ENCODE measurements at places on chromosomes 1 and 21. TPM values are rescaled to one million over a fixed set of nuclear protein-coding genes. Genes with fewer than 3 reads are reported as not detected.

- no peak overlapping the region for H3K4me3 ChIP-seq
- no peak for DNase-seq
- H3K27me3 ChIP-seq = peaks cover 3% of the 10 kb centered on the region
- H3K36me3 ChIP-seq = no peaks in the 10 kb centered on the region
- H3K27ac ChIP-seq = no peak overlapping the region
Measured at GRCh38 chr1:56484695-56485094, 94.7 kb downstream of the PLPP3 start.

- H3K27me3 ChIP-seq = no peaks in the 10 kb centered on the region
- peaks cover 5% of the 10 kb centered on the region for H3K36me3 ChIP-seq
- H3K27ac ChIP-seq = peak overlapping the region; percentile 39
- peaks cover 77% of the 10 kb centered on the region for H3K4me1 ChIP-seq
- H3K4me3 ChIP-seq = no peak overlapping the region
- DNase-seq = peak; percentile 70
Measured at GRCh38 chr1:110637475-110637874, 31.3 kb upstream of the KCNA2 start.

GRCh38 chr1:104630567-104631149, 881.0 kb downstream of the AMY1C start:
- no peak overlapping the region for H3K4me3 ChIP-seq
- no peaks in the 10 kb centered on the region for H3K36me3 ChIP-seq
- DNase-seq = no peak
- H3K4me1 ChIP-seq = no peaks in the 10 kb centered on the region
- H3K27ac ChIP-seq = no peak overlapping the region
- H3K27me3 ChIP-seq = no peaks in the 10 kb centered on the region

GRCh38 chr1:32066489-32066873, 6.3 kb upstream of the TMEM39B start:
- peaks cover 13% of the 10 kb centered on the region for H3K4me1 ChIP-seq
- H3K36me3 ChIP-seq = peaks cover 13% of the 10 kb centered on the region

DNA sequence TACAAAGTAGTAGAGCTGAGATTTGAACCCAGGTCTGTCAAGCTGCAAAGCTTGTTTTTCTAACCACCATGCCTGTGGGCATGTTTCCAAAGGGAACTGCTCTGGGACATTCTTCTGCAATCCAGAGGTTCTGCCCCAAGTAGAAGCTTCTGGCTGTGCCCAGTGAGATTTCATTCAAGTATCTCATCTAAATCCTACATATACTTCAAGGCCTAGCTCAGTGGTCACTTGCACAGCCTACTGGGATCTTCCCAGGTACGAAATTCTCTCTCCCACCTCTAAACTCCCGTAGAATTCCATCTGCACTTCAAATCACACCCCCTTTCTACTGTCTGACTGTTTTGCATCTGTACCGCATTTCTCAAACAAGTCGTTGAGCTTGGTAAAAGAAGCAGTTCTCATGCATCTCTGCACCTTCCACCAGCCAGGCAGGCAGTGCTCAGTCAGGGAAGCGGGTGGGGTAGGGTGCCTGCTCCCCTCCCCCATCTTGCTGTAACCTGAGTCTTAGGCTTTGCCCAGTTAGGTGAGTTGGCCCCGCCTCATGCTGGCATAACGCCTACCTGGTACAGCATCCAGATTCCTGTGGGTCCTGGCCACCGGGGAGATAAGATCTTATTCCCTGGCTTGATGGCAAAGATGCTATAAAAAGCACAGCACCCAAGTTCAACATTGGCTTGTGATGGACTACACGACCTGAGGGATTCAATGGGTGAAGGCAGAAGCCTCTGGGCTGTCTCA, 13.5 kb downstream of the SLC9A1 start:
- no peak overlapping the region for H3K27ac ChIP-seq
- H3K4me3 ChIP-seq = no peak overlapping the region
- peaks cover 46% of the 10 kb centered on the region for H3K4me1 ChIP-seq
- H3K36me3 ChIP-seq = peaks cover 11% of the 10 kb centered on the region

DNA sequence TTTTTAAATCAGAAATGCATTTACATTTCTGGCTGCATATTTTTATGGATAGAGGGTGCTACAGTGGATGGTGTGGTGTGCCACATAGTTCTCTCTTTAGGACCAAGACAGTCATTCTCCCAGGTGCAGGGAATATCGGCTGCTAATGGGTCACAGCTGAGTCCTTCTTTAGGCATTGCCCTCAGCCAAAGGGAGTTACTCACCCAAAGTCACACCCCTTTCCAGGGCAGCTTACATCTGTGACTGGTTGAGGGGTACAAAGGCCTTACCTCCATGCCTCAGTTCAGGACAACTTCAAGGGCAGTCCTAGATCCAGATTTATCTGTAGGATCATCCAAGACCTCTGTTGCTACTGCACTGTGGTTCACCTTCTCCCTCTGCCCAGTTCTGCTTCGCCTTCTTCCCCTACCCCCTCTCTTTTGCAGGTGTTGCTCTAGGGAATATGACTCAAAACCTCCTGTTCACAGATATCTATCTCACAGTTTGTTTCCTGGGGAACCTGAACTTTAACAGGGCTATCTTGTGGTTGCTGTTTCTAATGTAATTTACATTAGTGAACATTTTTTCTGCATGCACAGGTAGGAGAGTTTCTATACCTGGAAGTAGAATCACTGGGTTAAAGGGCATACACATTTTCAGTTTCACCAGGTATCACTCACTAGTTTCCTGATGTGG, 413.9 kb downstream of the RPS6KC1 start:
- H3K27ac ChIP-seq = no peak overlapping the region
- no peak for DNase-seq
- H3K4me1 ChIP-seq = no peaks in the 10 kb centered on the region
- H3K36me3 ChIP-seq = no peaks in the 10 kb centered on the region
- no peaks in the 10 kb centered on the region for H3K27me3 ChIP-seq
- no peak overlapping the region for H3K4me3 ChIP-seq

DNA sequence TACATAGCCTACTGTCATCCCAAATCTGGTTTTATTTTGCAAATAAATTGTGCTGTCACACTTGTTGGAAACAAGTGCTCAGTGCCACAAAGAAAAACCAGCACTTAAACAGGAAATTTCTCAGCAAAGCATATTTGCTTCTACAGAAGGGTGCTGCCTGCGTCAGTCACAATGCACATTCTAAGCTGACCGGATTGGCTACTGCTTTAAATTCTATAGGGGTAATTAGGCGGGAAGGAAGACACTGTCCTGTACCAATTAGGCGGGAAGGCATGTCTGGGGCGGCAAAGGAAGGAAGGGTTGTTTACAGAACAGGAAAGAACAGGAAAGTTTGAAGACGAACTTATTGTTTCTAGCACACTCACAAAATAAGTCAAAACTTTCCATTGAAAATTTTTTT, 2.8 kb downstream of the IFI16 start:
- peak overlapping the region; percentile 95 for H3K27ac ChIP-seq
- H3K4me3 ChIP-seq = peak overlapping the region; percentile 86
- peak; percentile 90 for DNase-seq
- H3K36me3 ChIP-seq = peaks cover 76% of the 10 kb centered on the region
- H3K4me1 ChIP-seq = peaks cover 53% of the 10 kb centered on the region

GRCh38 chr1:156126043-156126629, 11.6 kb downstream of the LMNA start:
- peak overlapping the region; percentile 18 for H3K4me3 ChIP-seq
- H3K4me1 ChIP-seq = peaks cover 66% of the 10 kb centered on the region
- peak overlapping the region; percentile 79 for H3K27ac ChIP-seq
- H3K27me3 ChIP-seq = peaks cover 11% of the 10 kb centered on the region
- peak; percentile 86 for DNase-seq
- no peaks in the 10 kb centered on the region for H3K36me3 ChIP-seq

- peaks cover 7% of the 10 kb centered on the region for H3K4me1 ChIP-seq
- DNase-seq = no peak
- peaks cover 3% of the 10 kb centered on the region for H3K27me3 ChIP-seq
- no peak overlapping the region for H3K27ac ChIP-seq
Measured at GRCh38 chr1:118077331-118078045, 107.5 kb downstream of the SPAG17 start.

- H3K4me3 ChIP-seq = peak overlapping the region; percentile 72
- no peak for DNase-seq
- H3K27me3 ChIP-seq = no peaks in the 10 kb centered on the region
- H3K27ac ChIP-seq = no peak overlapping the region
- H3K36me3 ChIP-seq = peaks cover 24% of the 10 kb centered on the region
Measured at GRCh38 chr1:2237773-2238172, 9.7 kb downstream of the SKI start.

DNA sequence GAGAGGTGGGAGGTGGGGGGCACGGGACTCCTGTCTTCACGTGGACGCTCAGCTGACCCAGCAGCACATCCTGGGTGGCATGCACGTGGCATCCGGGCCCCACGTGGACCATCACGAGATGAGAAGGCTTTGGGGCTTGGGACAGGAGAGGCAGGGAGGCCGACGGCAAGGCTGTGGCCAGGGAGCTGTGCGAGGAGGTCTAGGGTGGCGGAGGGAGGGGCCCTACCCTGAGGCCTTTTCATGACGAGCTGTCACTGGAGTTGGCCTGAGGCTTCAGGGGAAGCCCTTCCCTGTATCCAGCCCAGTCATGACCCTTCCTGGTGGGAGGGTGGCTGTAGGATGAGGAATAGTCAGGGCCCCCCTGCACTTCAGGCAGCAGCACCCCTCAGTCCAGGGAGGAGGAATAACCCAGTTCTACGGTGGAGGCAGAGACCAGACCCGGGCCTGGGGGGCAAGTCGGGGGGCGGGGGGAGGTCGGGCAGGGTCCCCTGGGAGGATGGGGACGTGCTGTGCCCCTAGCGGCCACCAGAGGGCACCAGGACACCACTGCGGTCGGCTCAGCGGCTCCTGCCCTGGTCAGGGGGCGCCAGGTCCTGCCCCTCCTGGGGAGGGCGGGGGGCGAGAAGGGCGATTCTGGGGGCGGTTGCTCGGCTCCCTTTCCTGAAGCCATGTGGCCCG, 2.0 kb upstream of the PERM1 start:
- H3K27me3 ChIP-seq = peaks cover 23% of the 10 kb centered on the region
- no peaks in the 10 kb centered on the region for H3K36me3 ChIP-seq
- no peaks in the 10 kb centered on the region for H3K4me1 ChIP-seq

GRCh38 chr1:111598544-111598943, 21.0 kb upstream of the RAP1A start:
- no peaks in the 10 kb centered on the region for H3K27me3 ChIP-seq
- peak overlapping the region; percentile 77 for H3K4me3 ChIP-seq
- peaks cover 23% of the 10 kb centered on the region for H3K36me3 ChIP-seq
- H3K27ac ChIP-seq = peak overlapping the region; percentile 89
- peak; percentile 85 for DNase-seq
- peaks cover 93% of the 10 kb centered on the region for H3K4me1 ChIP-seq

GRCh38 chr1:156908541-156908940, 11.9 kb upstream of the LRRC71 start:
- H3K27ac ChIP-seq = no peak overlapping the region
- H3K27me3 ChIP-seq = peaks cover 10% of the 10 kb centered on the region
- H3K4me3 ChIP-seq = no peak overlapping the region

DNA sequence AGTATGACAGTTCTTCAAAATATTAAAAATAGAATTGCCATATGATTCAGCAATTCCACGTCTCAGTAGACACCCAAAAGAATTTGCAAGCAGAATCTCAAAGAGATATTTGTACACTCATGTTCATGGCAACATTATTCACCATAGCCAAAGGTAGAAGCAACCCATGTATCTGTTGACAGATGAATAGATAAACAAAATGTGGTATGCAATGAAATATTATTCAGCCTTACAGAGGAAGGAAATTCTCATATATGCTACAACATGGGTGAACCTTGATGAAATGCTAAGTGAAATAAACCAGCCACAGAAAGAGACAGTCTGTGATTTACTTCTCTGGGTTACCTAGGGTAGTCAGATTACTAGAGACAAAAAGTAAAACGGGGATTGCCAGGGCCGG, 47.0 kb downstream of the NAV1 start:
- H3K27me3 ChIP-seq = peaks cover 12% of the 10 kb centered on the region
- H3K4me3 ChIP-seq = no peak overlapping the region
- no peaks in the 10 kb centered on the region for H3K36me3 ChIP-seq
- H3K27ac ChIP-seq = no peak overlapping the region
- no peaks in the 10 kb centered on the region for H3K4me1 ChIP-seq

GRCh38 chr1:54353959-54354358, 52.2 kb downstream of the SSBP3 start:
- H3K4me1 ChIP-seq = peaks cover 62% of the 10 kb centered on the region
- H3K4me3 ChIP-seq = no peak overlapping the region
- H3K27me3 ChIP-seq = no peaks in the 10 kb centered on the region

- DNase-seq = no peak
- no peak overlapping the region for H3K27ac ChIP-seq
- H3K27me3 ChIP-seq = no peaks in the 10 kb centered on the region
- peaks cover 41% of the 10 kb centered on the region for H3K36me3 ChIP-seq
- no peak overlapping the region for H3K4me3 ChIP-seq
Measured at GRCh38 chr1:231348442-231348841, 10.3 kb downstream of the SPRTN start.

GRCh38 chr1:1022302-1023009, 2.5 kb downstream of the AGRN start:
- H3K4me3 ChIP-seq = no peak overlapping the region
- H3K27ac ChIP-seq = no peak overlapping the region
- H3K27me3 ChIP-seq = peaks cover 7% of the 10 kb centered on the region
- peaks cover 13% of the 10 kb centered on the region for H3K4me1 ChIP-seq
- H3K36me3 ChIP-seq = no peaks in the 10 kb centered on the region

GRCh38 chr1:19698181-19698580, 33.5 kb downstream of the HTR6 start:
- H3K27ac ChIP-seq = no peak overlapping the region
- no peaks in the 10 kb centered on the region for H3K27me3 ChIP-seq
- H3K4me3 ChIP-seq = no peak overlapping the region
- peaks cover 5% of the 10 kb centered on the region for H3K36me3 ChIP-seq
- peaks cover 2% of the 10 kb centered on the region for H3K4me1 ChIP-seq

Gene GSTM2
- total RNA-seq = 18.4 TPM

Gene VWA5B1
- total RNA-seq = not detected

Gene RABIF
- total RNA-seq = 12.7 TPM

Gene SLC35F3
- total RNA-seq = 10.9 TPM

Gene ATP6V1G3
- not detected for total RNA-seq

Gene OR2L2
- 0.07 TPM for total RNA-seq

Gene OR2L5
- total RNA-seq = not detected

Gene DUSP23
- total RNA-seq = 33.0 TPM

Gene VAV3
- total RNA-seq = 5.5 TPM

Gene SERTAD4
- total RNA-seq = not detected

Gene AQP10
- total RNA-seq = not detected

Gene GABPB2
- total RNA-seq = 20.3 TPM

Gene LDLRAD1
- total RNA-seq = not detected

Gene GRHL3
- not detected for total RNA-seq

All from activated CD4-positive, alpha-beta T cell treated with anti-CD3 and anti-CD28 coated beads, Interleukin-2, amount 10 ng/mL, durations not matched to agents 24 days and 14 days (primary cell).